B cell (primary cell): ENCODE measurements at places on chromosomes 12 and 14. TPM values are rescaled to one million over a fixed set of nuclear protein-coding genes. Genes with fewer than 3 reads are reported as not detected.

TBPL2 gene
- not detected in 2 replicates for total RNA-seq

GRCh38 chr12:2634471-2634870 lies 160.3 kb upstream of the FKBP4 start:
- no peak for DNase-seq

DNA sequence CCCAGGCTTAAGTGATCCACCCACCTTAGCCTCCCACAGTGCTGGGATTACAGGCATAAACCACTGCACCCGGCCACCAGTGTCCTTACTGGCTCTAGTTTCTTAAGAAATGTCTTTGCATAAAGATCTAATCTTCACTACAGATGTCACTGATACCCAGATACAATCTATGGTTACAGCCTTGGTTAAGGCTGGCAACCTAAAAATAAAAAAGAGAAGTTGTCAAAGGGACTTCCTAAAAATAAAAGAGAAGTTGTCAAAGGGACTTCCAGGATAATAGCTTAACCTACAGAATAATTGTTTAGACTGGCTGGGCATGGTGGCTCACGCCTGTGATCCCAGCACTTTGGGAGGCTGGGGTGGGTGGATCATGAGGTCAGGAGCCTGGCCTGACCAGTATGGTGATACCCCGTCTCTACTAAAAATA lies 27.6 kb downstream of the ETFBKMT start:
- DNase-seq, result peak; percentile 81

DNA sequence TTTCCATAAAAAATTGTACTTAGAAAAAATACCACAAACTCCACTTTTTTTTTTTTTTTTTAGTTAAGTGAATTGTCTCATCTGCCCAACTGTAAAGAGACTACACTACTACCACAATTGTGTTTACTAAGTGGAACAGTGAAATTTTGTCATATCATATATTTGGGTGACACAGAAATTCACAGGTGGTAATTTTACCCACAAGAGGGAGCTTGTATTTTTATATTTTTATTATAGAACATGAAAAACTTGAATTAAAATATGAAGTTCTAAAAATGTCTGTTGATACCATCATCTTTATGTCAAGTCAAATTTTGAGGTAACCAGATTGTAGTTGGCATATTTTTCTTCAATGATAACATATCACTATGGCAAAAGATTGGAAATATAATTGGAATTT lies 329.4 kb upstream of the SOX5 start:
- DNase-seq, result no peak

- DNase-seq, result peak; percentile 47
Measured at GRCh38 chr12:120453977-120454376, 7.7 kb downstream of the GATC start.

- no peak for DNase-seq
Measured at GRCh38 chr14:100544506-100545141, 42.6 kb downstream of the BEGAIN start.

TMEM263 gene
- total RNA-seq, result 23.5 and 26.7 TPM in 2 replicates

IL26 gene
- total RNA-seq, result not detected in 2 replicates

DNA sequence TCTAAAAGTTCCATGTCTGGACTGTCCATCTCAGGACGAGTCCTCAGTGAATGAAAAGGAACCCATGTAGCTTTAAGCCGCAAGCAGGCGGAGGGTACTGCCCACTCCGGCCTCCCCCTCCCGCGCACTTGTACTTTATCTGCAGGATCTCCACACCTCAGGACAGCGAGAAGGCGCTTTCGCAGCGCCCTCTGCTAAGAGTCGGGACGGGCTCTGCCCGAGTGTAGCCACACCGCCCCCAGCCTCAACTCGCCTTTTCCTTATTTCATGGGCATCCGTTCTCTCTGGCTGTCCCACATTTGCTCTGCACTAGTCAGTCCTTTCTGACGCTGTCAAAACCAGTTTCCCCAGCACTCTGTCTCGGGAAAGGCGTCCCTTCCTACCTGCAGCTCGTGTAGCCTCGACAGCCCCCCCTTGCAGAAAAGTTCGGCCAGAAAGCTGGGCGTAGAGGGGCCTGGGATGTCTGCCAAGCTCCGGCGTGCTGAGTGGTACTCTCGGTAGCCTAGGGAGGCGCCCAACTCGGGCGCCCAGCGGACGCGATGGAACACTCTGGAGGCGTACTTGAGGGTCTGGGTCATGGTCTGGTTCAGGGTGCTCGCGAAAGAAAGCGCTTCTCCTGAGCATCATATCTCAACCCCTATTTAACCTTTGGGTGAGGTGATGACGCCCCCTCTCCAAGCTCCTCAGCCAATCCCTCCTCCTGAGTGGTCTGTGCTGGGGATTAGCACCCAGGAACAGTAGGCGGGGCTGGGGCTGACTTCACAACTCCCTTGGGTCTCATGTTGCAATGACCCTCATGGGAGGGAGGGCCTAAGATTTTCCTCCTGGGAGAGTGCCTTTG lies at the start of gene CYP27B1:
TSS of gene CYP27B1 (minus strand) at position 615 of the 841 bp plus-strand sequence. CDS start at position 578, 37 bp downstream.
- DNase-seq, result peak; percentile 39

GRCh38 chr14:69848903-69849391 lies 30.3 kb upstream of the SMOC1 start:
- DNase-seq, result no peak

GRCh38 chr12:64456119-64456518 lies 4.2 kb downstream of the TBK1 start:
- DNase-seq, result no peak

- no peak for DNase-seq
Measured at GRCh38 chr14:27305441-27305945, 707.7 kb upstream of the NOVA1 start.

- no peak for DNase-seq
Measured at GRCh38 chr14:59844186-59844812, 26.3 kb downstream of the RTN1 start.

GRCh38 chr12:122851820-122852219 lies 16.6 kb downstream of the HIP1R start:
- DNase-seq, result no peak

- DNase-seq, result no peak
Measured at GRCh38 chr12:2011643-2012607, 7.7 kb upstream of the DCP1B start.

DNA sequence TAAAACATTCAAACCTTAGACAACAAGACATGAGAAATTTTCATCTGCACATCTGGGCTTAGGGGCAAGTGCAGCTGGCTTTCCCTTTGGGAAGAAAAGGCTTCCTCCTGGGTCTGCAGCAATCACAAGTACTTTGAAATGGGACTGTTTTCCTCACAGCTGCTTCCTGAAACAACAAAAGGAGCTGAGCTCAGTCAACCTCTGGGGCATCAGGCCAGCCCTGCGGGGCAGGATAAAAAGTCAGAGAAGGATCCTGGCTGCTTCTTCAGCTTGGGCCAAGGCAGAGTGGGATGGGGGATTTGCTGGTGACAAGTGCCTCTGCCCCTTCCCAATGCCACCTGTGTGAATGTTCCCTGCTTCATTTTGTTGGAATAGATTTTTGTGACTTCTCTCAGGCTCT lies 16.2 kb upstream of the SDR39U1 start:
- no peak for DNase-seq

- no peak for DNase-seq
Measured at GRCh38 chr12:10189653-10190052, 10.8 kb downstream of the TMEM52B start.

- no peak for DNase-seq
Measured at GRCh38 chr14:85453401-85454225, 76.3 kb upstream of the FLRT2 start.

RND1 gene
- 18.7 and 19.5 TPM in 2 replicates for total RNA-seq

DNA sequence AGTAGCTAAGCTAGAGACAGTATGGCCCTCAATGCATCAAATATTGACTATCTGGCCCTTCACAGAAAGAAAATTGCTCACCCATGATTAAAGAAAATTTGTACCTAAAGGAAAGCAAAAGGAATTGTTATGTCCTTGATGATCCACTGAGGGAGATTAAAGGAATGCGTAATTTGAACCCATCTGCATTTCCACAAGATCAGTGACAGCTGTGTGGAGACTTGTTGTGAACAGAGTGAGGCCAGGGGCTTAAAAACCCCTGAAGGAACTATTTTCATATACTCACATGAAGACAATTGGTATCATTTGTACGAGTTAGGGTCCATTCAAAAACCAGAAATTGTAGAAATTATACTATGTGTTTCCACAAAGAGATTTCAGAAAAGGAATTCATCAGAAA lies 1908.1 kb upstream of the SEL1L start:
- DNase-seq, result no peak

RNU6-8 gene
- not detected in 2 replicates for total RNA-seq

GRCh38 chr14:53779301-53779700 lies 177.3 kb downstream of the BMP4 start:
- DNase-seq, result no peak

GRCh38 chr12:53065975-53066931 lies 12.9 kb downstream of the SPRYD3 start:
- peak; percentile 77 for DNase-seq

DNA sequence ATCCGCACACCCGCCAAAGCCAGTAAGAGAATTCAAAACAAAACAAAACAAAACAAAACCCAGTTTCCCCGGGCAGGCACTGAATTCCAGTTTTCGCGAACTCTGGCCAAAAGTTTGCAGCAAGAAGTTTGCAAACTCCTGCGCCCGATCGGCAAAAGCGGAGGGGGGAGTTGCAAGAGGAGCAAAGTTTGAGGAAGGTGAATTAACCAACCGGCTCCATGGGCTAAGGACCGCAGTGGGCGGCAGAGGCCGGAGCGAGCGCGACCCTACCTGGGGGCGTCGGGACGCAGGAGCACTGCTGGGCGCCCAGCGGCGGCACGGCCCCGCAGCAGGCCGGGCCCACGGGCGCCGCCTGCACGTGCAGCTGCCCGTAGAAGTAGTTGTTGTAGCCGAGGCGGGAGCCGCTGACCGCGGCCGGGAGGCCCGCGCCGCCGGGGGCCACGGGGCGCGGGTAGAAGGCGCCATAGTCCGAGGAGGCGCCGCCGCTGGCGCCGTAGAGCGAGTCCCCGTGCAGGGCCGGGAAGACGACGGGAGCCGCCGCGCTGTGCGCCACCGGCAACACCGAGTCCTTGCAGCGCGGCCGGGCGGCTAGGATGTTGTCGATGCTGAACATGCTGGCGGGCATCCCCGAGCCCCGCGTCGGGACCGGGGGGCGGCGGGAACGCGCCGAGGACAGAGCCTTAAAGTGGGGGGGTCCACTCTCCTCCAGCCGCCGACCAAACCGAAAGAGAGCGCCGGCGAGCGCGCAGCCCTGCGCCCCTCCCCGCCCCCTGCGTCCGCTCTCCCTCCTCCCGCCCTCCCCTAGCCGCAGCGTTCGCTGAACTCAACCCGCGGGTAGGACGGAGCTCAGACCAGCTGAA lies at the start of gene GSC:
TSS of gene GSC (minus strand) at position 723 of the 860 bp plus-strand sequence. CDS start at position 625, 98 bp downstream.
- peak; percentile 29 for DNase-seq

ARHGAP5 gene
- 62.4 and 65.0 TPM in 2 replicates for total RNA-seq

BEST3 gene
- total RNA-seq, result not detected in 2 replicates

DNA sequence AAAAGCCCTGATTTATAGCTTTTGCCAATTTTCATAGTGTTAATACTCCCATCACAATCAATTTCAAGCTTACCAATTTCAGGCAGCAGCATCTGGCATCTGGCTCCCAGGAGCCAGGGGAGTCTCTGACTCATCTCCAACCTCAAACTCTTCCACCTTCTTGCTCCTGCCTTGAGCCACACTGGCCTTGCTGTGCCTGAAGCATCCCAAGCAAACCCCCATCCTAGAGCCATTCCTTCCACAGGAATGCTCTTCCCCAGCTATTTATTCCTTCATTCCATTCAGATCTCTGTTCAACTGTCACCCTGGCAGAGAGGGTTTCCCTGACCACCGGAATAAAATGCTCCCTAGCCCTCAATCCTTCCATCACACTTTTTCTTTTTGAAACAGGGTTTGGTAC lies 13.9 kb upstream of the PPP1CC start:
- no peak for DNase-seq

TMEM132D gene
- not detected in 2 replicates for total RNA-seq

DNA sequence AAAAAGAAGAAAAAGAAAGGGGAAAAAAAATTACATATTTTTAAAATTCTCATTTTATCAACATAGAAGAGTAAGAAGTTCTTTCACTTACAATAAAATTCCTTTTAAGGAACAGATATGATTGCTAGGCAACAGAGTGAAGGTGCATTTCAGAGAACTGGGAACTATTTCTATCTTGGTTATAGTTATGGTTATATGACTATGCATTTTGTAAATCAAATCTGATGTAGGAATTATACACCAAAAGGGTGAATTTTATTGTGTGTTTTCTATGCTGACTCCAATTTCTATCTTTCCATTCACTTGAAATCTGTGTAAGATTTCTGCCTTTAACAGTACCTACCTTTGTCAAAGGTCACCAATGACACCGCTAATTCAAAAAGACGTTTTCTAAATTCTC lies 50.1 kb downstream of the HNRNPC start:
- no peak for DNase-seq

GRCh38 chr14:44453433-44454171 lies 53.5 kb downstream of the FSCB start:
- DNase-seq, result no peak

FLVCR2 gene
- 1.3 and 1.6 TPM in 2 replicates for total RNA-seq

MSI1 gene
- total RNA-seq, result not detected in 2 replicates

GRCh38 chr12:111586986-111587385 lies 12.1 kb downstream of the ATXN2 start:
- no peak for DNase-seq

- DNase-seq, result no peak
Measured at GRCh38 chr14:93009471-93010129, 86.7 kb downstream of the CHGA start.

DNA sequence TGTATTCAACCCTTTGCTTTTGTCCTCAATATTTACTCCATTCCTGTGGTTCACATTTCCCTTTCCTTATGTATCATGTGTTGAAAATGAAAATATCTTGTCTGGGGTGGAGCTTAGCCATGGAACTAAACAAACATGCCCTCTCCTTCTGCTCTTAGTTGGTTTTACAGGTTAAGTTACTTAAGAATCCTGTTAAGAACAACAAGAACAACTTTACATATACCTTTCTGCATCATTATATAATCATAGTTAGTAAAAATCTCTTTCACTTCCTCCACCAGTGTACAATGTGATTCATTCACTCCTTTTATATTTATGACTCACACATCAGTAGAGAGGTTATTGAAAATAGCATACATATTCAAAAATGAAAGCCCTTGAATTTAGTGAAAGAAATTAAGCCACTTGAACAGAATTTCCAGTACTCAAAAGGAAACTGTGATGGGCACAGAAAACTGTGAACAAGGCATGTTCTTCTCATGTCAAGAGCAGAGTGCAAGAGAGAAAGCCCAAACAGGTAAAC lies 307.7 kb downstream of the CCDC91 start:
- no peak for DNase-seq

DNA sequence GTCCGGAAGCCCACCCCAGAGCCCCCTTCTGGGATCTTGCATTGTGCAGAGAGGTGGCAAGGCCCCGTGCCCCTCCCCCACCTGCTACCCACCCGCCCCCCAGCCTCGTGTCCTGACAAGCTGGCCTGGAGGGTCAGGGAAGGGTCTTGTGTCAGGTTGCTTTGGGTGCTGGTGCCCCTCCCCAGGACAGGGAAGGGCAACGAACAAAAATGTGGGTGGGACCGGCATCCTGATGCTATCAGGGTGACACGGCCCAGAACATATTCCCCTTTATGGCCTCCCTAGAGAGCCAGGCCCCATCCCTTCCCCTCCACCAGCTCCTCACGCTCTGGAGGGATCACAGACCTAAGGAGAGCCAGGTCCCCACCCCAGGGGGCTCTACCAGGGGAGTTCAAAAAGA lies 38.7 kb upstream of the TMEM179 start:
- DNase-seq, result no peak

RNASE1 gene
- 0.81 TPM in 1 of 2 replicates, not detected in the other for total RNA-seq
